ENCODE measurements at places on chromosomes 7 and 10.

- no peak for DNase-seq
Observed at GRCh38 chr7:4286351-4286750, 395.7 kb upstream of the FOXK1 start.

GRCh38 chr7:83782628-83783027 is 133.7 kb upstream of the SEMA3E start:
- DNase-seq: peak; percentile 41

GRCh38 chr10:6311700-6312330 is 109.1 kb downstream of the PFKFB3 start:
- DNase-seq: no peak

- DNase-seq: no peak
Observed at GRCh38 chr7:104981672-104982037, 32.4 kb upstream of the KMT2E start.

GRCh38 chr10:120760253-120760652 is 90.9 kb upstream of the WDR11 start:
- no peak for DNase-seq

DNA sequence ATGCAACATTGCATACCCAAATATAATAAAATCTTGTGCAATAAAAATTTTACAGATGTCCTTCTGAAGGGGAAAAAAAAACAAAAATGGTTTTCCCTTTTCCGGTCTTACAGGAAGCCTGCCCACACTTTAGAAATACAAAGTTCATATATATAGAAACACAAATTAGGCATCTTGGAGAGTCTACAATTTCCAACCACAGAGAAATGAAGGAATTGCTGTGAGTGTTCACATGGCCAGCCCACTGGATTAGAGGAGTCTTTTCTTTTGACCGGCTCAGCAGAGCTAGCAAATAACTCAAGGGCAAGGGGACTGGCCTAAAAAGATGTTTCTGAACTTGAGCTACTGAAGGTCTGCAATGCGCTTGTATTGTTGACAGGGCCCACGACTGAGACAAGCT is 92.4 kb downstream of the GLI3 start:
- DNase-seq: no peak

DNA sequence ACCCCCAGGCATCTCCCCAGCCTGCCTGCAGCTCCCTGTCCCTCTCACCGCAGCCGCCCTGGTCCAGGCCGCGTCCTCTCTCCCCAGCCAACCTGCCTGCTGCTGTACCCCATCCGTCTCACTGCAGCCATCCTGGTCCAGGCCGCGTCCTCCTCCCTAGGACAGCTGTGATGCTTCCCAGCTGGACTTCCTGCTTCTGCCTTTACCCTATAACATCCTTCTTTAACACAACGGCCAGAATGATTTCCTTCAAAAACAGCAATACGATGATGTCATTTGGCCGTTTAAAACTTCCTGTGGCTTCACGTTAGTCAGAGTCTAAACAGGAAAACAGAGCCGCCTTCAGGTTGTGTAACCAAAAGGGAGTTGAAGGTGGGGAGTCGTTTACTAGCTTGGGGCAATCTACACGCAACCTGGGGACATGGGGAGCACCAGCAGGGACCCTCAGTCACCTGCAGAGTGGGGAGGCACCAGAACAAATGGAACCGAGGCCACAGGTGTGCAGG is 32.2 kb upstream of the ZFAND2A start:
- peak; percentile 65 for DNase-seq

GRCh38 chr7:157138101-157138423 is 664 bp upstream of the UBE3C start:
- peak; percentile 4 for DNase-seq

- DNase-seq: no peak
Observed at GRCh38 chr7:67631476-67631875, 634.8 kb downstream of the TYW1 start.

DNA sequence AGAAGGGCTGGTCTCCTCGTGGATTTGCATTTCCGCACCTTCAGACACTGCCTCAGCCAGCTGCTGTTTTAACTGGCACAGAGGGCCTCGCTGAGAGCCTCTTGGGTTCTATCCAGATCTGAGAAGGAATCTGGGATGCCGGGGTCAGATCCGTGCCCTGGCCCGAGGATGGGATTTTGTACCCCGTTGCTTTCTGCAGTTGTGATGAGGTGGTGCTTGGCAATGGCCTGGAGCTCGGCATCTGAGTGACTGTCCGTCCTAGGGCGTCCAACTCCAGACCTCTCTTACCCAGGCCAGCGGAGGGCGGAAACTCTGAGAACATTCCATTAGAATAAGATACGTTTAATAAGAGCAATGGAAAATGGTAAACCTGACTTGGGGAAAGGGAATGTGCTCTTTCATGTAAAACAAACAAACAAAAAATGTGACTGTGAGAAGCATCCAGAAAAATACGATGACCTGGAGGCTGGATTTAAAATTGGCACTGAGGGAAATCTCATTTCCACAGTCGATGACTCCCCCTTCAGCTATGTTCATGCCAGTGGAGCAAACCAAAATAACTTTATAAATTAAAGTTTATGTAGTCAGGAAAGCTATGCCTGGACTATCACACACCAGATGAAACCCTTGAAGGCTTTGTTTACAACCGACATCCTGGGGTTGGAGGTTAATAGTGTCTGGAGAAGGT is 39.6 kb downstream of the GRK5 start:
- DNase-seq: peak; percentile 62

DNA sequence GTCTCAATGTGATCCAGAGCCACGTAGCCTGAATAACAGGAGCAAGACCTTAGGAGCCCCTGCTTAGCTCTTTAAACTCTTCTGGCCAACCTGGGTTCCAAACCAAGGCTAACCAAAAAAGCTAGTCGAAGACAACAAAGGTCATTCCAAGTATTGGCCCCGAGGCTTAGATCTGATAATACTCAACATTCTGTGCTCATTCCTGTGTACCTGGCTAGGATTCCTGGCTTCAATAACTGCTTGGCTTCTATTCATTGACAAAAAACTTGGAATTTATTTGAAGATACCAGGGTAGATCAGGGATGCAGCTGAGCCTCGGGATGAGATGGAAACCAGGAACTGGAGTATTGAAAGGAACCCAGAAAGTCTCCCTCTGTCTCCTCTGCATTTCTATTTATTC is 4.1 kb upstream of the SGMS1 start:
- no peak for DNase-seq

- peak; percentile 33 for DNase-seq
Observed at GRCh38 chr10:12835709-12836108, 165.8 kb downstream of the CCDC3 start.

GRCh38 chr10:70926226-70927000 is 38.0 kb upstream of the PCBD1 start:
- DNase-seq: no peak

DNA sequence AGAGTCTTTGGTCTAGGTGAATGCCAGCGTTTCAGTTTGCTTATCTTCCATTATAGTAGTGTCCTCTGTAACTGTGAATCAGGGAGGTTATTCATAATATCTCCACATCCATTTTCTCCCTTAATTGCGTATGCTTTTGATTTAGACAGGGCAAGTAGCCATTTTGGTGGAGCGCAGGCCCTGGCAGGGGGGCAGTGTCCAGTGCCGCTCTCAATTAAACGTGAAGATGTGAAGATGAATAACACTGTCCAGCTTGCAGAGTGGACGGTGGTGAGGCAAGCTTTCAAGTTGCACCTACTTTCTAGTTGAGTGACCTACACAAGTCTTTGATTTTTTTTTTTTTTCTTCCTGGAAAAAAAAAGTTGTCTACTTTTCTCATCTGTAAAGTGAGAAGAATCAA is 4.5 kb downstream of the TSPAN14 start:
- no peak for DNase-seq

DNA sequence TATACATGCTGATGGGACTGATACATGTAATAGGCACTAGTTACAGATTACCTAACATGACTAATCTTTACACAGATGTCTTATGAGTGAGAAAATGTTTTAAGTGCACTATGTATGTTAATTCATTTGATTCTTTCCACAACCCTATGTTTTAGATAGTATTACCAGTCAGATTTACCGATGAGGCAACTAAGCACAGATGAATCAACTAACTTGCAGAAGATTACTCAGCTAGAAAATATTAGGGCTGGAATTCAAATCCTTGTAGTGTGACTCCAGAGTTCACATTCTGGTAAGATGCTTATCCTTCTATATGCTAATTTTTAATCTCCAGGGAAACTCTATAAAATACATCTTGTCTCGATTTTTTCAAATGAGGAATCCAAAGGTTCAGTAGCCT is 964.9 kb downstream of the REEP3 start:
- peak; percentile 75 for DNase-seq

- DNase-seq: no peak
Observed at GRCh38 chr7:140659856-140660255, 12.9 kb upstream of the ADCK2 start.
